ENCODE measurements at places on chromosomes 2 and 18.

- no peak for DNase-seq
Measured at GRCh38 chr2:136284226-136285119, 166.5 kb upstream of the CXCR4 start.

DNA sequence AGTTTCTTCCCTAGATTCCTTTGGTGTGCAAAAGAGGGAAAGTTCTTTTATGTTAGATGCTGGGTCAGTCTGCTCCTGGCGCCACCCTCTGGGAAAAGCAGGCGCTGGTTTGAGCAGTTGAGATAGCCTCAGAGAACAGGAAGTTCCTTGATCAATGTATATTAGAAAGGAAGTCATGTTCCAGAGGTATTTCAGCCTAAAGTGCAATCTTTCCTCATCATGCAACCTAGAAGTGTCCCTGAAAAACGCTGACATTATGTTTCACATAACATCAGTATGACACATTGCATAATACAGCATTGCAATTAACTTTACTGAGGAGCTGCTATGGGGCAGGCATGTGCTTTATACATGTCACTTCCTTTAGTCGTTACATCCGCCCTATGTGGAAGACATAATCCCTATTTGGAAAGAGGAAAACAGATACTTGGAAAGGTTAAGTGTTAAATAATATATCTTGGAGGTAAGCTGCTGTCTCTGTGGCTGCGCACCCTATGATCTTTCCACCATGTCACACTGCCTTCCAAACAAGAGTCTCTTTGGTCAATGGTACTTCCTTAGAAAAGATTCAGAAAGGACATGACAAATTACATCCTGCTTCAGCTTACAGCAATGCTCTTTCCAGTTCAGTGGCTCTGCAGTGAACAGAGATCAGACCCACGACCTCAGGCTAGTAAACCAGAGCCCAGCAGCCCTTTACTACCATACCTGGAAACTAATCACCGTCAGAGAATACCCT is 369.7 kb downstream of the RAD51AP2 start:
- DNase-seq, result no peak

DNA sequence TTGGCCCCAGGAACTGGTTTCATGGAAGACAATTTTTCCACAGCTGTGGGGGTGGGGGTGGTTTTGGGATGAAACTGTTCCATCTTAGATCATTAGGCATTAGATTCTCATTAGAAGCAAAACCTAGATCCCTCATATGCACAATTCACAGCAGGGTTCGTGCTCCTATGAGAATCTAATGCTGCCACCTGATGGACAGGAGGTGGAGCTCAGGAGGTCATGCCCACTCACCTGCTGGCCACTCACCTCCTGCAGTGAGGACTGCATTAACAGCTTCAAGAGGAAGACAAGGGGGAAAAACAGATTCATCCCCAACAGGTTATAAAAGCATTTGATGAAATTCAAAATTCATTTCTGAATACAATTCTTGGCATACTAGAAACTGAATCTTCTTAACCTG is 38.5 kb downstream of the THAP4 start:
- DNase-seq, result no peak

DNA sequence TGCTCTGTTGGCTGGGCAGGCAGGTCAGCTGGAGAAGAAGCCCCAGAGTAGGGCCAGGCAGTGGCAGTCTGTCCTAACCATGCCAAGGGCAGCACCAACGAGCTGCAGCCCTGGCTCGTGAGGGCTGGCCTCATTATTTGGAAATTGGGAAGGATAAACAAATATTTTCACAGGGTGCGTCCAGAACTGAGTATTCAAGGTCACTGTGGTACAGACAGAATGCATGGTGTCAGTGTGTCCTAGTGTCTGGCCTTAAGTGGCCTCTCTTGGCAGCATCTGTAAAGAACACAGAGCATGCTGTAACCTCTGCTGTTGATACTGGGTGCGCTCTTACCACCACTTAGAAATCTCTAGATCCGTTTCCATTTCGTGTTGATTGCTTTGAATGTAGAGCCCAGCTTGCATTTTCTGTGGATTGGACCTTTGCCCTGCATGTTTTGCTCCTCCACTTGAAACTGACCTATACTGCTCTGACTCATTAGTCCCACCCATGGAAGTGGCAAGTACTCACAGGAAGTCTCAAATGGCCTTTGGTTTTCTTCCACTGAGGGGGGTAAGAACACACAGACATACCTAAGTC is 88.2 kb downstream of the GREB1L start:
- no peak for DNase-seq

GRCh38 chr2:216414772-216415319 is 2.6 kb downstream of the SMARCAL1 start:
- no peak for DNase-seq

DNA sequence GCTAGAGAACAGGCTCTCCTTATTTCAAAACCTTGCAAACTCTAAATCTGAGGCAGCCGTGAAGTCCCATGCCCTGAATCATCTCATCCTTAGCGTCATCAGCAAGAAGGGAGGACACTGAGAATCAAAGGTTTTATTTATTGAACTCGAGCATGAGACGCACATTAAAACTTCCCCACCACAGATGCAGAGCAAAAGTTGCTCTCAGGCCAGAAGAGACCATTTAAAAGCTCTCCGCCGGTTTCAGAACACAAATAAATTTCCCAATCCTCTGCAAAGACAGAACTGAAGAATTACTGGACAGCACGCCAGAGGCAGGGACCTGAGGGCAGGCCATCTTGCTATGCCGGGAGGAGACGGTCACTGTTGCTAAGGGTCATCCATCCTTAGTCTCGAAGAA is 1.3 kb downstream of the AMMECR1L start:
- DNase-seq, result no peak

- DNase-seq, result no peak
Measured at GRCh38 chr2:157184161-157184895, 73.2 kb upstream of the GALNT5 start.

- DNase-seq, result no peak
Measured at GRCh38 chr2:164655336-164655735, 34.1 kb upstream of the GRB14 start.

DNA sequence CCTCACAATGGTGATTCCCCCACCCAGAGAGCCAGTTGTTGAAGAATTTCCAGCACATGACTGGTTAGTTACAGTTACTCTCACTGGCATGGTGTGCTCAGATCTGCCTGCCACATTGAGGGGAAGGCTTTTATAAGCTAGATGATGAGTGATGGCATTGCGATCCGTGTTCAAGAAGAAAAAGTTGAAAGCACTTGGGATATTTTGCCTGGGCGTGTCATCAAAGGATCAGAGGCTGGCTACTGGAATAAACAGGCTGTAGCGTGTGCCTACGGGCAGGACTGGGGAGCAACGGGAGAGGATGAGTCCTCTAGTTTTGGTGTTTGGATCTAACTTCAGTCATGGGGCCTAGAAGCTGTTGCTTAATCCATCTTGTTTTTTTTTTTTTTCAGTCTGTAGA is 175.0 kb downstream of the SETBP1 start:
- DNase-seq, result no peak

DNA sequence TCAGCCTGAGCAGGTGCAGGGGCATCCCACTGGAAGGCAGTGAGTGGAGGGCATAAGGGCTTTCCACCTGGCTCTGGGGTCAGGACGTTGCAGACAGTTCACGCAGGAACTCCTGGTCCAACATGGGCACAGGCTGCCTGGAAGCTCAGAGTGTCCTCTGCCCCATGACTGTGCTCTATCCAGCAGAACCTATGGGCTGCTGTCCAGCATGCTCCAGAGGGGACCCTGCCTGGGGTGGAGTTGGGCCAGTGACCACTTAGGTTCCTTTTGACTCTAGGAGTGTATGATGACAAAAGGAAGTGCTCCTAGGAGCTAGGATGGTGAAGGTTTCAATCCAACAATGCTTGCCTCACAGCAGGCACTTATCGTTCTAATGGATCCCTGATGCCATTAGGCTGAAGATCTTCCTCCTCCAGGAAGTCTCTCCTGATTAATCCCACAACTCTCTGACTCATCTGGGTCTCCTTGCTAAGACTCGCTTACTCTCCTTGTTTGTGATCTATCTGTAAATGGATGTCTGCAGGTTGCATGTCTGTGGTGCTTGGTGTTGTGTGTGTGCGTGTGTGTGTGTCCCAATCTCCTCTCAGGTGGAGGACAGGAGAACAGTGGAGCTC is 224.0 kb downstream of the CELF4 start:
- no peak for DNase-seq

DNA sequence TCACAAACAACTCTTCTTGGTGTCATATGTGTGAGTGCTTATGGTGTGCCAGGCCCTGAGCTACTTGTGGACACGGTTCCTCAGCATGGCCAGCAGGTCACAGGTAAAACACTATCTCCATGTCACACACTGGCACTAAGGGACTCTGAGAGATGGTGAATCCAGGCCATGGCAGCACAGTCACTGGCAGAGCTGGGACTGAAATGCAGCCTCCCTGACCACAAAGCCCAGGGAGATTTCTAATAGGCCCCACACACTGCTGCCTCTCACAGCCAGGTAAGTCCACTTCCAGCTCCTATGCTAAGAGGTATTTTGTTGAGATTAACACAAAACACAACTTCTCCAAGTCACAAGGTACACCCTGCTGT is 92.0 kb downstream of the ACTR2 start:
- no peak for DNase-seq

DNA sequence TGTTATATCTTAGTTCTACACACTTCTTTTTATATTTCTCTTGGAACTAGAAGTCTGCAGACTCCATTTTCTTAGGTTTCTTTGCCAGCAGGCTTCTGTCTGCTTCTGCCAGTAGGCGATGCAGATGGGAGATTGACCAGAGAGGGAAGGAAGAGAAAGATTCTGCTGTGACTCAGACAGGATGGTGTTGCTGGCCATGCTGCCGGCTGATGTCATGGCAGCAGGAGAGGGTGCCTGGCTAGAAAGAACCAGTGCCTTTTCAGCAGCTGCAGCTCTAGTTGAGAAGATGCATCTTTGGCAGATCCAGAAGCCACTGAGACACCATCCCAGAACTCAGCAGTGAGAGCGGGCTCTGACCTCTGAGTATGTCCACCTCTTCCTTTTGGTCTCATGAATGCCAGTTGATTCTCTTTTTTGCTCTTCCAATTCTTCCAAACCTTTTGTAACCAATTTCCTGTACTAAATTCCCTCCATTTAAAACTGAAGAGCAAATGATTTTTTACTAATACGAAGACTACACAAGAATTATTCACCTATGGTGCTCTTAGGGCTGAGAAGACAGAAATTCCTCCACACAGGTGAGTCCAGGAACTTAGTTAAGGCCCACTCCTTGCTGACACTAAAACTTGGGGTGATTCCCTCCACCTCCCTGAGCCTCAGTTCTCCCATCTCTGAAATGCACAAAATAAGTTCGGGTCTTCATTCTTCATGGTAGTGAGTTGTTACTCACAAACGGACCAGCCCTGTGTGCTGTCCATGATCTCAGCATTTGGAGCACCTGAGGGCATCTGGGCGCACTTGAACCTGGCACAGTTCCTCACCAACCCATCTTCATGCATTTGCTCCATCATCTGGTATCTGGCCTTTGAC is 200.7 kb downstream of the MYCN start:
- DNase-seq, result no peak

DNA sequence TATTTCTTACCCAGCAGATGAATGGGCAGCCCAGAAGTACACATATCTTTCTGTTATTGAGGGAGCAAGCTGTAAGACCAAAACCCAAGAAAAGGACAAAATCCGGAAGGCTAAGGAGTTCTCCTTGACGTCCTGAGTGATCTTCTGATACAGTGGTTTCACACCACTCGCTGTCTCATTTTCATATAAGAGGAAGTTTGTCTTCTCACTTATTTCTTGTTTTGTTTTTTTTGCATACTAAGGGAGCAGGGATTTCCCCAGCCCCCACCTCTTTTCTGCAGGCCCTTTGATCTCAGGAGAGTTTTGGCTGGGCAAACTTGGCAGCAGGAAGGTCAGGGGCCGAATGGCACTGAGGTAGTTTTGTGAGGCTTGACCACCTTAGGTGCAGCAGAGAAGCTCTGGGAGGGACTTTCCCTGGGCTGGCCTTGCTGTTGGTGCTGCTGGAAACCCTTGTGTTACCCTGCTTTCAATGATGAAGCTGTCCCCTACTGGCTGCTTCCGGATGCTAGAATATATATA is 13.3 kb downstream of the CHRNA1 start:
- DNase-seq, result peak; percentile 48

GRCh38 chr2:6993936-6994335 is 76.7 kb downstream of the RNF144A start:
- DNase-seq, result no peak

GRCh38 chr18:805008-805754 is 6.9 kb downstream of the YES1 start:
- DNase-seq, result no peak

DNA sequence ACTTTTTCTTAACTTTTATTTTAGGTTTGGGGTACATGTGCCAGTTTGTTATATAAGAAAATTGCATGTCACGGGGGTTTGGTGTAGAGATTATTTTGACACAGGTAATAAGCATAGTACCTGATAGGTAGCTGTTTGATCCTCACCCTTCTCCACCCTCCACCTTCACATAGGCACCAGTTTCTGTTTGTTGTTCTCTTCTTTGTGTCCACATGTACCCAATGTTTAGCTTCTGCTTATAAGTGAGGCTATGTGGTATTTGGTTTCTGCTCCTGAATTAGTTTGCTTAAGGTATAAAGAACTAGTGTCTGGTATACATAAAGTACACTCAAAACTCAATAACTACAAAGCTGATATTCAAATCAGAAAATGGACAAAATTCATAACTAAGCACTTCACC is 654.6 kb upstream of the LINC00305 start:
- DNase-seq, result no peak

DNA sequence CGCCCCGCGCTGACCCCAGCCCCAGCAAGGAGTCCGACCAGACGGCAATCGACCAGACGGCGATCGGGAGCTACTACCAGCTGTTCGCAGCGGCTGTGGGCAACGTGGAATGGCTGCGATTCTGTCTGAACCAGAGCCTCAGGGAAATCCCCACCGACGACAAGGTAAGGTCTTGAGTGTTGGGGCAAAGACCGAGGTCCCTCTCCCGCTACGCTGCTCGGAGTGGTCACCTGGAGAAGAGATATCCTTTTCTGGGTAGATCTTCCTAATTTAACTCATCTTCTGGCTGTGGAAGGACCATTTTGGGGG is 704 bp downstream of the ANKRD53 start:
- DNase-seq, result no peak

GRCh38 chr18:25109484-25109883 is 242.5 kb downstream of the ZNF521 start:
- DNase-seq, result no peak
